T-helper 2 cell treated with Interferon-gamma antibody and Interleukin-4, amounts not matched to agents 5 μg/mL and 100 μg/mL, for 36 hours (primary cell): ENCODE measurements at places on chromosomes 5 and 9.
A peak's percentile ranks its signal among the peaks of the same experiment; 100 is the strongest.

GRCh38 chr9:125544988-125545651 is 161.9 kb downstream of the MAPKAP1 start:
- DNase-seq = no peak

GRCh38 chr5:29296548-29296947 is 1896.9 kb upstream of the CDH6 start:
- DNase-seq = no peak

GRCh38 chr9:68575817-68576216 is 35.1 kb upstream of the TMEM252 start:
- DNase-seq = no peak

GRCh38 chr5:132006331-132007120 is 4.9 kb downstream of the ACSL6 start:
- no peak for DNase-seq

GRCh38 chr5:169286572-169287300 is 14.2 kb downstream of the SLIT3 start:
- DNase-seq = no peak

- peak; percentile 87 for DNase-seq
Observed at GRCh38 chr9:134391319-134392231, 65.3 kb downstream of the RXRA start.

- peak; percentile 77 for DNase-seq
Observed at GRCh38 chr5:141512390-141512910, 23.6 kb downstream of the PCDHGC5 start.

DNA sequence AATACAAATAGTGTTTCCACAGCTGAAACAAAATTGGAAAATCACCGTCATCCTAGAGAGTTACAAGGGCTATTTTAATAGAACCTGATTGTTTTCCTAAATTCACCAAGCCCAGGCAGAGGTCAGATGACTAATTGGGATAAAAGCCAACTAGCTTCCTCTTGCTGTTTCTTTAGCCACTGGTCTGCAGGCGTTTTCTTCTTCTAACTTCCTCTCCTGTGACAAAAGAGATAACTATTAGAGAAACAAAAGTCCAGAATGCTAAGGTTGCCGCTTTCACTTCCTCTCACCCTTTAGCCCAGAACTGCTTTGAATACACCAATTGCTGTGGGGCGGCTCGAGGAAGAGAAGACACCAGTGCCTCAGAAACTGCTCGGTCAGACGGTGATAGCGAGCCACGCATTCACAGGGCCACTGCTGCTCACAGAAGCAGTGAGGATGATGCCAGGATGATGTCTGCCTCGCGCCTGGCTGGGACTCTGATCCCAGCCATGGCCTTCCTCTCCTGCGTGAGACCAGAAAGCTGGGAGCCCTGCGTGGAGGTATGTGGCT is at the start of gene TLR4:
Gene TLR4 (plus strand): TSS at position 380 of the 552 bp plus-strand sequence. CDS start 70 bp downstream, at position 450.
- DNase-seq = no peak

- DNase-seq = no peak
Observed at GRCh38 chr9:69980591-69980990, 63.1 kb upstream of the MAMDC2 start.

DNA sequence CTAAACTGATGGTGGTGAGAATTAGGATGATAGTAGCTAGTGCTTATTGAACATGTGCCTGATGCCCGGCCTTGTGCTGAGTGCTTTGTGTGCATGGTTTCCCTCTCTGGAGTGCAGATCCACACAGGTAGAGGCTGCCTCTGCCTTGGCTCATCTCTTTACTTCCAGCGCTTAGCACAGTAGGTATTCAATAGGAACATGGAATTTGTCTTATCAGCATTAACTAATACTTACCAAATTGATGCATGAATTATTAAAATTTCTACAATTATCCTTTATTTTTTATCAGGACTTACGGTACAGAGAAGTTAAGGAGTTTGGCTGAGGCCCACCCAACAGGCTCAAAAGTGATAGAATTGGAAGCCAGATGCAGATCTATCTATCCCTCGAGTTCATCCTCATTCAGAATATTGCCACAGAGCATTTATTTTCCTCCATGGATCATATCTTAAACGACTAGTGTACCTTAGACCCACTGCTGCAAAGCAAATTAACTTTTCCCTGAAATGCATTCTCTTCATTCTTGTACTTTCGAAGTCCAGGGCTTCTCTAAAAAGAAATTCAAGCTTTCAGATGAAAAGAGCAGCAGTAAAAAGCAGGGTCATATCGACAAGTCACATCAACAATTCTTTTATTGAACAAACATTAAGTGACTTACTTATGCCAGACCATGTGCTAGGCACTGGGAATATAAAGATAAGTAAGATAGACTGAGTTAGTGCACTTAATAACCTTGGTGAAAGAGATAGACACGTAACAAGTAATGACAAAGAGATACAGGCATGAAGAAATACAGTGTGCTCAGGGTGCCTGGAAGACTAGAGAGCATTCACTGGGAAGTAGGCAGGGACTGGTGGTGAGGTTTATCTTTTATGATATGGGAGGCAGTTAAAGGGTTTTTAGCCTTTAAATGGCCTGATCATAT is 290.0 kb downstream of the ARRDC3 start:
- DNase-seq = no peak

GRCh38 chr9:27518006-27518405 is 6.1 kb upstream of the IFNK start:
- no peak for DNase-seq

- no peak for DNase-seq
Observed at GRCh38 chr9:32395510-32396216, 11.2 kb downstream of the ACO1 start.

- no peak for DNase-seq
Observed at GRCh38 chr9:13354733-13355132, 75.2 kb upstream of the MPDZ start.
